ENCODE measurements at places on chromosomes 3 and 15.

- no peak for DNase-seq
Observed at GRCh38 chr3:195200010-195200822, 70.7 kb downstream of the XXYLT1 start.

- no peak for DNase-seq
Observed at GRCh38 chr3:132597660-132598059, 590 bp downstream of the ACKR4 start.

GRCh38 chr3:195255176-195255500 is 15.8 kb downstream of the XXYLT1 start:
- no peak for DNase-seq

DNA sequence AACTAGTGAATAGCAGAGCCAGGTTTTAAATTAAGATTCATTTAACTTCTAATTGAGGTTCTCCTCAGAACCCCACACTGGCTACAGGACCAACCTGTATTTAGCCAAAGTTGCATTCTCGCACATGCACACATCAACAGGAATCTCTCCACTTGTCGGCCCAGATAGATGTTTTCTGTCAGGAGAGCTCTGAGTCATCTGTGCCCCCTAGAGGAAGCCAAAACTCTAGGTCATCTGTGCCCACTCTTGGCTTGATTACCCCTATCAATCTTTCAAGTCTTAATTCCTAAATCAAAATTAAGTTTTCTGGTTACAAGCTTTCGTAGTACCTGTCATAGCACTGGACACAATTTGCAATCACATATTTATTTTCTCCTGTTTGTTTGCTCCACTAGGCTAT is 104.9 kb upstream of the EOMES start:
- DNase-seq = no peak

DNA sequence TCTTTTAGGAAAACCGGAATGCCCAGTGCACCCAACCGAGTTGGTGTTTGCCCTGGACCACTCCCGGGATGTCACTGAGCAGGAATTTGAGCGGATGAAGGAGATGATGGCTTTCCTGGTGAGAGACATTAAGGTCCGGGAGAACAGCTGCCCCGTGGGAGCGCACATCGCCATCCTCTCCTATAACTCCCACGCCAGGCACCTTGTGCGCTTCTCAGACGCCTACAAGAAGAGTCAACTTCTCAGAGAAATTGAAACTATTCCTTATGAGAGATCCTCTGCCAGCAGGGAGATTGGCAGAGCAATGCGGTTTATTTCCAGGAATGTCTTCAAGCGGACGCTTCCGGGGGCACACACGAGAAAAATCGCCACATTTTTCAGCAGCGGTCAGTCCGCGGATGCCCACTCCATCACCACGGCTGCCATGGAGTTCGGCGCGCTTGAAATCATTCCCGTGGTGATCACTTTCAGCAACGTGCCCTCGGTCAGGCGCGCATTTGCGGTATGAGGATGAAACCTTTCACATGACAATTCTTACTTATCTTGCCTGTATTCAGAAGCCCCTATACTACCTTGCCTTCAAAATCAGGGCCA is 97.5 kb downstream of the PIK3R4 start:
- no peak for DNase-seq

DNA sequence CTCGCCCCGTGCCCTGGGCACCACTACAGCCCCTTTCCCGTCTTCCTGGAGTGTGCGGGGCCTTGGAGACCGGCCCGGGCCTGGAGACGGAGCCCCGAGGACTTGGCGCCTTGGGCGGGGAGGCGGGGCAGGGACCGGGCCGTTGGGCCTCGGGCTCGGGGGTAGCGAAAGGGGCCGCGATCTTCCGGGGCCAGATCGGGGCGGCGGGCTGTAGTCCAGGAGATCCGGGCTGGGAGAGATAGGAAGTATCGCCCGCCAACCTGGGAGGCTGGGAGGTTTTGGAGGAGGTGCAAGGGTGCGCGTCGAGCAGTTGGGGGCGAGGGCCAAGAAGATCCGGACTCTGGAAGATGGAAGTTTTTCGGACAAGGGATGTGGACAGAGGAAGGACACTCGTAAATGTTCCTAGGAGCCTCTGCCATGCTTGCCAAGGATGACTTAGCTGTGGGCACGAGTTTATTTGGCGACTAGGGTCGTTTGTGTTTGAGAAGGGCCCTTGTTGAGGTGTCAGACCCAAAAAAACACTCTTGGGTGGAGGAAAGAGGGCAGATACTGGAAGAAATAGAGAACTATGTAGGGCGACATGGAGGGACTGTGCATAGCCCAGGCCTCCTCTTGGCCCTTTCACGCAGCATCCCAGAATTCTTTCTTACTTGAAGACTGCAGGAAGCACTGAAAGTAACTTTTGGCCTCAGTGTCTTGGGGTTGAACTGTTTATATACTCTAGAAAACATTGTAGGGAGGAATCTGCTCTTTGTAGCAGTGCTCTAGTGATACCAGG is 712 bp downstream of the RTF1 start:
- no peak for DNase-seq

- no peak for DNase-seq
Observed at GRCh38 chr3:143360244-143360643, 240.7 kb downstream of the CHST2 start.

DNA sequence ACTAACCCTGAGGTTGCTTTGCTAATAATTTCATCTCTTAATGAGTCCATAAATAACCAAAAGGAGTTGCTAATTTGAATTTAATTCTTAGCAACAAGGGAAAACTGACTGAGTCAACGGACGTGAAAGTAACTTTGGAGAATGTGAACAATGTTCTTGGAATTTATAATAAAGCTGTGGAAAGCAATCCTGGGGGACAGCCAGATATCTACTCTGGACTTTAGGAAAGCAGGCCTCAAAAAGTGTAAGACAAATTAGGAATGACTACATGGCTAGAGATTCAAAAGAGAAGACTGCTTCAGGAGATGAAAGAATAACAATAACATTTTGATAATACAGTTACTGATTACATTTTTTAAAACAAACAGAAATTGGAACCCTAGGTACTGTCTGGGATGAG is 318.4 kb upstream of the COL8A1 start:
- no peak for DNase-seq

- DNase-seq = no peak
Observed at GRCh38 chr3:172965256-172965655, 175.8 kb downstream of the SPATA16 start.

GRCh38 chr3:176939022-176939817 is 258.1 kb downstream of the TBL1XR1 start:
- DNase-seq = peak; percentile 33

DNA sequence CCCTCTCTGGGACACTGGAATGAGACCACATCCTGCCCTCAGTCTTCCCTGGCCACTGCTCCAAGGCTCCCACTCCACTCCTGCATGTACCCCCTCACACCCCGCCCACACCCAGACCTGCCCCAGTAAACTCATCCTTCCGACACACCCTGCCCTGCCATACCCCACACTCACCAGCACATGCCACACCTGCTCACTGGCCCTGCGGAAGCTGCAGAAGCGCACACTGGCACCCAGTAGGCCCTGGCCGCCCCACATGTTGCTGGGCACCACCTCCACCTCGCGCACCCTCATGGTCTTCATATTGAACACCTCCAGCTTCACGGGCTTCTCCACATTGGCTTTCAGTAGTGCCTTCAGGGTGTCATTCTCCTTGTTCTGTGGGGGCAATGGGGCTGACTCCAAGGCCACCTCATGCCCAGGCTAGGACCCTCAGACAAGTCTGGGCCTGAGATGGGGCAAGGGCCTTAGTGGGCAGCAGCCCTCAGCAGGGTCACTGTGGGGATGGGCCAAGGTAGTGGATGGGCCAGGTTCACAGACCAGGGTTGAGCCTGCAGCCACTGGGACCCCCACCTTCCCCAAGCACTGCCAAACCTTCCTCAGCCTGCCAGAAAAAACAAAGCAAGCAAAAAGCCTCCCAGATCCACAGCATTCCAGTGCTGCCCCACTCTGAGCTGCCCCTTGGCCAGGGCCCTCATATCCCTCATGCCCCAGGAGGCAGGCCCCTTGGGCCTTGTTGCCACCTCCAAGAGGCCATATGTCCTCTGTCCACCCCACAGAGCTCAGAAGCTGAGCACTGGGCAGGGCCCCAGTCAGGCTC is 4.7 kb downstream of the GORASP1 start:
- no peak for DNase-seq

DNA sequence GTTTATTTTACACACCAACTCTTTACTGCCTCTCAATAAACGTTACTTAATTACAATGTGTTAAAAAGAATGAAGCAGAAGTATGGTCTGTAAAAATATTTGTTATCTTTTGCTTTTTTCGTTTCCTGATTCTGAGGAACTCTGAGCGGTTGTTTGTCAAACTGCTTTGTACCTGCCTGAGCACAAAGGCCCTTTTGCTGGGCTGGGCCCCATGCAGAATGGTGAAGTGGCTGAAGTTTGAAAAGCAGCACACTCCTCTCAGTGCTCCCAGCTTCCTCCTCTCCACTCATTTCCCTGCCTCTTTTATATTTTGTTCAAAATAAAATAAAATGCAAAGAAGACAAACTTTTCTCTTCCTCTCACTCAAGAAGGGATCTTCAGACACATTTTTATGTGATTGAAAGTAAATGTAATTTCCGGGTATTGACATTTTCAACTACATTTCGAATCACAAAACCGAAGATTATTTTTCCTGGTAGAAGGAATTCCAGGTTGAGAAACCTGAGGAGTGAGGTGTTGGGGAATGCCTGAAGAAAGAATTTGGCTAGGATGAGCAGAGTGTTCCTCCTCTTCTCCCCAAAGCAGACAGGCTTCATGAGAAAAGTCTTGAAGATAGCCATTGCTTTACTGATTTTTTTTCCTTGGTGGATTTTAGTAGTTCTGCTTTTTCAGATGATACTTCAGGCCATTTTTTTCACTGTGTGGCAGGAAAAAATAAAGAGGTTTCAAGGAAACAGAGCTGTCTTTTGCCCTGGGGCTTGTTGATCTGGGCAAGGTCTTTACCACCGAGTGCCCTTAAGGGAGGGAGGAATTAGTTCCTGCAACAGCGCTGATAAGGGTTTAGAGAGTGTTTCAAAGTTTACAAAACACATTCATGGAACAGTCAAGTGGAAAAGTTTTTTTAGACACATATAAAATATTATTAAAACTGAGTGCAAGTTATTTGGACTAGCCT is 229.8 kb downstream of the NFKBIZ start:
- DNase-seq = no peak

DNA sequence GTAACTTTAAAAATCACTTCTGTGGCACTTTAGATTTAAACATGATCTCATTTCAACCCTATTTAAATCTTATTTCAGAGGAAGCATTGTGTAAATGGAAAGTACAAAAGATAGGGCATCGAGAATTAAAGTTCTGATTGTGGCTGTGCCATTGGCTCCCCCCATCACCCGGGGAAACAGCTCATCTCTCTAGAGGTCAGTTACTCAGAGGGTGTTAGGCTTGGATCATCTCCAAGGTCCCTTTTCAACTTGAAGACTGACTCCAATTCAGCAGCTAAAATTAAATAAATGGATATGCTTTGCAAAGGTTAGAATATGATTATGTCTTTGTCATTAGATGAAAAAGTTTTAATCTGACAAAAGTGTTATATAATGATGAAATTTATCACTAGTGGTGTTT is 20.1 kb downstream of the CADM2 start:
- DNase-seq = no peak

- DNase-seq = no peak
Observed at GRCh38 chr3:58059349-58060321, 51.4 kb downstream of the FLNB start.

DNA sequence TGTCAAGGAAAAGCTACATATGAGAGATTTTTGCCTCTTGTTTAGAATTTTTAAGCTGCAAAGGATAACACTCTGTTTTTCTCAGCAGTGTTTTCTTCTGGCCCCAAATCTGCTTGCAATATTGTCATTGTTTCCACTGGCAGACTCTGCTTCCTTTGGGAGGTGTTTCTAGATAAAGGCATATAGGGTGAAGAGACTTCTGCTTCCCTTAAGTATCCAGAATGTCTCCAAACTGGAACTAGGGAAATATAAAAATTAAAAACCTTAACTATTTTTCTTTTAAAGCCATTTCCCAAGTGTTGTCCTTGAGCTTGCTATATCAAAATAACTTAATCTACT is 225.8 kb downstream of the CGGBP1 start:
- no peak for DNase-seq

DNA sequence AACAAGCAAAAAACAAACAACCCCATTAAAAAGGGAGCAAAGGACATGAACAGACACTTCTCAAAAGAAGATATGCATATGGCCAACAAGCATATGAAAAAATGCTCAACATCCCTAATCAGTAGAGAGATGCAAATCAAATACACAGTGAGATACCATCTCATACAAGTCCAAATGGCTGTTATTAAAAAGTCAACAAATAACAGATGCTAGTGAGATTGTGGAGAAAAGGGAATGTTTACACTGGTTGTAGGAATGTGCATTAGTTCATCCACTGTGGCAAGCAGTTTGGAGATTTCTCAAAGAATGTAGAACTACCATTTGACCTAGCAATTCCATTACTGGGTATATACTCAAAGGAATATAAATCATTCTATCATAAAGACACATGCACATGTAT is 44.5 kb downstream of the RIOX2 start:
- DNase-seq = no peak

GRCh38 chr3:54756330-54756731 is 171.5 kb downstream of the LRTM1 start:
- DNase-seq = no peak

GRCh38 chr15:52540374-52541012 is 11.8 kb upstream of the MYO5A start:
- no peak for DNase-seq

GRCh38 chr3:30457081-30457480 is 149.3 kb upstream of the TGFBR2 start:
- no peak for DNase-seq

GRCh38 chr3:151106311-151106710 is 20.8 kb downstream of the MED12L start:
- DNase-seq = no peak

- DNase-seq = peak; percentile 81
Observed at GRCh38 chr15:74382004-74382816, 14.8 kb upstream of the CYP11A1 start.

DNA sequence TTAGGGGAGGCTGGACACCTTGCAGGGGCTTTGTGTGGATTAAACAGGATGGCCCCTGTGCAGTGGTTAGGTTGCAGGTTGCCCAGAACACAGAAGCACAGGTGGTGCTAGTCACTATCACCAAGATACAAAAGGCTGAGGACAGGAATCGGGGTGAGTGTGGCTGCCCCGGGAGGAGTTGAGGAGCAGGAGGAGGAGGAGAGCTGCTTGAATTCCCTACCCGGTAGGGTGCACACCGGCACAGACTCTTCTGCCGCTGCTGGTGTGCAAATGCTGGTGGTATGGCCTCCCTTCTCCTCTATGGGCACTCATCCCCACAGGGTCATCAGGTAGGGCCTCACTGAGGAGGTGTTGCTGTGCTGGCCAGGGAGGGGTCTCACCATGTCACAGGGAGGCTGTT is 67.5 kb upstream of the SMAD6 start:
- DNase-seq = no peak

GRCh38 chr3:82743196-82743595 is 981.8 kb upstream of the GBE1 start:
- DNase-seq = no peak
